MCF 10A (cell line): ENCODE measurements at places on chromosomes 16 and 17. TPM values are rescaled to one million over a fixed set of nuclear protein-coding genes. Genes with fewer than 3 reads are reported as not detected.

The CD79B gene
- not detected in 2 replicates for total RNA-seq

GRCh38 chr16:50263060-50263909, 3.1 kb upstream of the ADCY7 start:
- H3K4me1 ChIP-seq = peaks cover 5% of the 10 kb centered on the region
- DNase-seq = no peak
- H3K36me3 ChIP-seq = no peaks in the 10 kb centered on the region
- H3K27me3 ChIP-seq = no peaks in the 10 kb centered on the region
- no peak overlapping the region for H3K4me3 ChIP-seq

The IGSF6 gene
- total RNA-seq = not detected in 2 replicates

DNA sequence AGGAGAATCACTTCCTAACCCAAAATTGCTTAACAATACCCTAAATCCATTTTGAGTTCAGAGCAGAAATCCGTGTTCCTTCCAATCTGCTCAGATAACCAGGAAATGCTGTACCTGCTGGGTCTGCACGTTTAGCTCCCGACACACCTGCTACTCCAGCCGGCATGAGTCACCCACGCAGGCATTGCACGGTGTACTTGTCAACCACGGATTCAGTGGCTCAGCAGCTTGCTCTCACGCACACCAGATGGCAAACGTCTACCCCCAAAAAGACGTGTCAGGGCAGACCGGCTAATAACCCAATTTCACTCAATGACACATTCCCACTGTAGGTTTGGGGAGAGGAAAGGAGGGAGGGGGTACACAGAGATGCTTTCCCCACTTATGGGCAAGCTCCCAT, 468.1 kb downstream of the SOX9 start:
- peaks cover 25% of the 10 kb centered on the region for H3K4me1 ChIP-seq
- peak; percentile 92 for DNase-seq
- H3K36me3 ChIP-seq = peaks cover 26% of the 10 kb centered on the region
- H3K4me3 ChIP-seq = peak overlapping the region; percentile 91

The GRAP gene
- total RNA-seq = not detected in 2 replicates

DNA sequence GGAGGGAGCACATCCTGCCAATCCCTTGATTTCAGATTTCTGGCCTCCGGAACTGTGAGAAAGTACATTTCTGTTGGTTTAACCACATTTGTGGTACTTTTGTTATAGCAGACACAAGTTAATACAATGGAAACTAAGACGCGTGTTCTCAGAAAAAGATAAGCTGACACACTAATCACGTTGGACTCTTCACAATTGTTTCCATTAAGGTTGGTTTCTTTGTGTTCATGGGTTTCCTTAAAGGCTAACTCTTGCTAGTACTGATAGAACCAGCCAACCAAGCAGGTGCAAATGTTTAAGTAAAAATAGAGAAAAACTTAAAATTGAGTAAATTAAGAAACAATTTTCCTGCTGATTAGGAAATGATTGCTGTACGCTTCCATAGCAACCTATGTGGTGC, 59.4 kb downstream of the CMC2 start:
- H3K27me3 ChIP-seq = peaks cover 10% of the 10 kb centered on the region
- peaks cover 12% of the 10 kb centered on the region for H3K4me1 ChIP-seq

DNA sequence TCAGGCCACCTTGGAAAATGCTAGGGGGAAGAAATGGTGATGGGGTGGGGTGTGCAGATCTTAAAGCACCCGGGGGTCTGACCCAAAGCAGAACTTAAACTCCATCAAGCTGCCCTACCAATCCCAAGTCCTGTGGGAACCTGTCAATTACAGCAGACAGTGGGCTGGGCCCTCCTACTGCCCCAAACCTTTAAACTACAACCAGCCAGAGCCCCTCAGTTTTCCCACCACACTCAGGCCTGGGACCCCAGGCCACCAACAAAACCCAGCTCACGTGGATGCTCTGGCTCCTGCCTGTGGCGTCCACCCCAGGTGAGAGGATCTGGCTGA, 2.7 kb downstream of the MYO18A start:
- peaks cover 34% of the 10 kb centered on the region for H3K4me1 ChIP-seq
- peak overlapping the region; percentile 93 for H3K27ac ChIP-seq
- no peak for DNase-seq
- peaks cover 12% of the 10 kb centered on the region for H3K36me3 ChIP-seq

The CPHXL2 gene
- not detected in 2 replicates for total RNA-seq
